ENCODE measurements at places on chromosomes 7 and 10. TPM values are rescaled to one million over a fixed set of nuclear protein-coding genes. Genes with fewer than 3 reads are reported as not detected.

DNA sequence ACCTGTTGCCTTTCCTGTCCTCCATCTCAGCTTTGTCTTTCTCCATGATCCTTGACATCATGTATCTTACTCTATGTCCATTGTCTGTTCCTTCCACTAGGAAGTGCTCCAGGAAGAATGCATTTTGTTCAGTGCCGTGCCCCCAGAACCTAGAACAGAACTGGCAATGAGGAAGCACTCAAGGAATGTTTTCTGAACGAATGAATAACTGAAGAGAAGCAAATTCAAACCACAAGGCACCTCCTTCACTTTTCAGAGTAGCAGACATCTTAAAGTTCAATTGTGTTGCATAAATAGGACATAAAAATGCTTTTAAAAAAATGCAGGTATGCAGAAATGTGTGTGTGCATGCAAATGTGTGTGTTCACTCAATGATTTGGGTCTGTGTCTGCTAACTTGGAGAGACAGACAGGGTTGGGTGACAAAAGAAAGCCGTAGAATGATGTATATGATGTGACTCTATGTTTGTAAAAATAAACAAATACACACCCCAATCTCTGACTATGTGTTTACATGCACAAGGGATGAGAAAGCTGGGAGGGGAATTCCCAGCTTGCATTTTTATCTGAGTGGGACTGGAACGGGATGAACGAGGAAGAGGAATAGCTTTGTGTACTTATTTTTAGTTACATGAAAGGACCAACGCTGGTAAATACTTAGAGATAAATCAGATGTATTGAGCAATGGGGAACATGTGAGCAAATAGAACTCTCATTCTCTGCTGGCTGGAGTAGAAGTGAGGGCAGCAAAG lies 237.7 kb downstream of the FANK1 start:
- DNase-seq, result no peak

SEMA3D gene
- not detected for total RNA-seq

GRCh38 chr7:80760292-80760691 lies 121.8 kb downstream of the CD36 start:
- no peak for DNase-seq

GRCh38 chr7:121516821-121517220 lies 120.7 kb upstream of the FAM3C start:
- no peak for DNase-seq

SOSTDC1 gene
- not detected for total RNA-seq

DNA sequence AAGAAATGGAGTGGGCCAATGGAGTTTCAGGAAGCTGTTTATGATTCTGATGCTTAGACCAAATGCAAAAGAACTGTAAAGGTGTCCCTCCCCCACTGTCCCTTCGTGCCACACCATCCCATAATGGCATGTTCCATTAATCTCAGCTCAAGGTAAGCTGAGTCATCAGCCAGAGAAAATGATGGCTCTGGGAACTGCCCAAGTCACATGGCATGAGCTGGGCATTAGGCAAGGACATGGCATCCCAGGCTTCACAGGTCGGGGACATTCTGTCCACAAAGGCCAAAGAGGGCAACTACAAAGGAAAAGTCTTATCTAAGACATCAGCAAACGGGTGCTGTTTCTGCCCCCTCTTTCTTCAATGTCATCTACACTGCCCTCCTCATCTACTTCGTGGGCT lies 44.9 kb downstream of the DLG5 start:
- DNase-seq, result no peak

MRPL32 gene
- total RNA-seq, result 74.7 TPM

All from activated CD4-positive, alpha-beta T cell treated with anti-CD3 and anti-CD28 coated beads for 36 hours (primary cell).